ENCODE measurements at places on chromosomes 6 and 20.
A peak's percentile ranks its signal among the peaks of the same experiment; 100 is the strongest.

- no peak for DNase-seq
Measured at GRCh38 chr6:84605298-84605697, 159.1 kb downstream of the TBX18 start.

GRCh38 chr20:13891575-13891974 is 98.8 kb downstream of the SEL1L2 start:
- DNase-seq = no peak

- no peak for DNase-seq
Measured at GRCh38 chr6:154960854-154961530, 34.1 kb upstream of the TIAM2 start.

DNA sequence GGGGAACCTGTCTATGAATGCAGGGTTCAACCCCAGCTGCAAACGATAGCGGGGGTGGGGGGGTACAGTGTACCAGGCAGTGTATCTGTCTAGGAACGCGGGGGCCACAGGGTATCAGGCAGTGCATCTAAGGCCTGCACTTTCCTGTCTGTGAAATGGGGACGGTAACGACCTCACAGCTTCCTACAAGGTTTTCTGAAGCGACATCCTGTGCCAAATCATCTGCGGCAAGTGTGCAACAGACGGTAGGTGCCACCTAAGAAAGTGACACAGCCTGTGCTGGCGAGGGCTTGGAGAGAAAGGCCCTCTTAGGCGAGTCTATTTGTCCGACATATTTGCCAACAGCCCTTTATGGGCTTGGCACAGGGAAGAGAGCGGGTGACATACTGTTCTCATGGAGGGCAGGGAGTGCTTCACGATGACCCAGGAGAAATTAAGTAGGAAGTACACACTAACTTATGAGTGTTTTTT is 3.8 kb downstream of the DIDO1 start:
- no peak for DNase-seq

DNA sequence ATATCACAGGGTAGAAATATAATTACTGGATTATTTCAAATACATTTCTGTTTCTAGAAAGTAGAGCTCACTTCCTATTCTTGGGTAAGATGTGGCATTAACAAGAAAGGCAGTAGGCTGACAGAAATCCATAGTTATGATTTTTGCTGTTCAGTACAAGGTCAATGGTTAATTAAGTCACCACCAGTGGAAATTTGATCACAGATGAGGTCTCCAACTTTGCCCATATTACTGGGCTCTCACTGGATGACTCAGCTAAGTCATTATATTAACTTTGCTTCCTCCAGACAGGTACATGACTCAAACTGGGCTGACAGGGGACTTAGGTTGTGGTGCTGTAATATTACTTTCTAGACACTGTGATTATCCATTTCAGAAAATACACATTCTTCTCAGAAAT is 212.4 kb downstream of the GRIK2 start:
- peak; percentile 47 for DNase-seq

GRCh38 chr20:51487565-51488268 is 54.8 kb downstream of the NFATC2 start:
- peak; percentile 69 for DNase-seq

DNA sequence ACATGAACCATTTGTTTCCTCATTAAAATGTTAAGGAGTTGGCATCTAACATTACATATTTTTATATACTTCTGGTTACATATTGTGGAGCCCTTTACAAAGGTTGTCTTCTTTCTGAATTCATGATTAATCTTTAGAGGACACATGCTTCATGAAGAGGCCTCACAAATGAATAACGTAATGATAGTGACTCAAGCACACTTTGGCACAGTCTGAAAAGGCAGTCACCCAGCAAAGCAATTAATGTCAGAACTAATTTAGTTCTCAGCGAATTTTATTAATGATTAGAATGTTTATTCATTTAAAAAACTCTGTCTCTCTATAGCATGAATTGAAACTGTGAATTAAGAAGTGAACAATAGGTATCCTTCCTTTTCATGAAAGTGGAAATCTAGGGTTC is 854.2 kb downstream of the PHF3 start:
- no peak for DNase-seq

DNA sequence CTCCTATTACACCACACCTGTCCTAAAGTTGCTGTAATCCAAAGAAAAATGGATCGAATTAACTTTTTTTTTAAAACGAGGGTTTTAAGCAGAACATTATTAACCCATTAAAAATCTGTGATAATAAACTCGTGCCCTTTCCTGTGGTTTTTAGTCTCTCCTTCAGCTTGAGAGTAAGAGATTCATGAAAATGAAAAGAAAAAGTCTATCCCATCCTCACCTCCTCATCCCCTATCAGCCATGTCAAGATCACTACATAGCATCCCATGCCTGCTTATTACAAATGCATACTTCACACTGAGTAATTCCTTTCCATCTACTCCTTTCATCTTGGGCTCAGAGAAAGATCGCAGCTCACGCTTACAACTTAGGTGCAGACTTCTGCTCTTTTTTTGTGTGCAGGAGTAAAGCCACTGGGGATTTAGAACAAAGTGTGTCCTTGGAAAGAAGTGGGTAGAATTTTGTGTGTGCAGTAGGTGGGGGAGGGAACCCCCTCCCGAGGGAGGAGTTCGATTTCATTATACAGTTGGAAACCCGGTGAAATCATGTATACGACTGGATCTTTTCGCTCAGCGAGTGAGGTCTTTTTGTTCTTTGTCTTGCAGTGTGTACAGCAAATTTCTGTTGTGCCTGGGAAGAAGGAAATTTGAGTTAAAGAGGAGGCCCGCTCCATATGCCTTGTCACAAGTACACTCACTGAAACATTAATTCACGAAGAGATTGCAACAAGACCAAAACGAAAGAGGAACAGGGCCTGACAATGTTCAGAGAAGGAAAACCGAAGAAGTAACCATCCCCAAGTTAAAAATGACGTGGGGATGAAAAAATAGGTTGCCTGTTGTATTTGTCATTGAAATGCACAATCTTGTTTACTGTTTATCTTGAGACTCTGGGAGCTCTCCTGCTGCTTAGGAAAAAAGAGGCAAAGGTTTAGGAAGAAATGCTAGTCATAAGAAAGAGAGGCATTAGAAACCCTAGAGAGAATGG is 146.5 kb upstream of the ZNF217 start:
- no peak for DNase-seq

- DNase-seq = no peak
Measured at GRCh38 chr6:44511126-44511525, 123.6 kb downstream of the CDC5L start.

- no peak for DNase-seq
Measured at GRCh38 chr20:44600758-44601201, 18.4 kb downstream of the PKIG start.

DNA sequence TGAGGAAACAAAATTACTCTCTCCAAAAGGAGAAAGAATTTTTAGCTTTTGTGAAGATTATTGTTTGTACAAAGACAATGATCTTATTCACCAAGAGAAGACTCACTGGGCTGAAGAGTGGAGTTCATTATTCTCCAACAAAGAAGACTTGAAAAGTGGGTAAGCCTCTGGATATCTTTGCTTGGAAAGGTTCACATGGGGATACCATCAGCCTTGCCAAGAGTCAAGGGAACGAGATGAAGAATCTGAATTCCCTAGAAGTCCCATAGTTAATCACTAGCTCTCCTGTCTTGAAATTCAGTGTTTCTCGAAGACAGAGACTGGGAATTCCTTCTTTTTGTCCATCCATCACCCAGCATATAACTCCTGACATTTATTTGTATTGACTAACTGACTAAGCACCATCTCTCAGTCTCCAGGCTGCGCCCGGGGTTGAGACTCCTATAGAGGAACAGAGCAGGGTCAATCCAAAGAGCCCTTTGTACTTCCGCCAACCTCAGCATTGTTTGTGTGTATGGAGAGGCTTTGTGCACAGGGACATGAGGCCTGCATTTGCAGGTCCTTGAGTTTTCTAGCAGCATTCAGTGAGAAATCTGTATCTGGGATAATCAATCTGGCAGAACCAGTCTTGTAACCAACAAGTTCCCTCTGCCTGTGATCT is 461.9 kb downstream of the KIF16B start:
- DNase-seq = no peak

DNA sequence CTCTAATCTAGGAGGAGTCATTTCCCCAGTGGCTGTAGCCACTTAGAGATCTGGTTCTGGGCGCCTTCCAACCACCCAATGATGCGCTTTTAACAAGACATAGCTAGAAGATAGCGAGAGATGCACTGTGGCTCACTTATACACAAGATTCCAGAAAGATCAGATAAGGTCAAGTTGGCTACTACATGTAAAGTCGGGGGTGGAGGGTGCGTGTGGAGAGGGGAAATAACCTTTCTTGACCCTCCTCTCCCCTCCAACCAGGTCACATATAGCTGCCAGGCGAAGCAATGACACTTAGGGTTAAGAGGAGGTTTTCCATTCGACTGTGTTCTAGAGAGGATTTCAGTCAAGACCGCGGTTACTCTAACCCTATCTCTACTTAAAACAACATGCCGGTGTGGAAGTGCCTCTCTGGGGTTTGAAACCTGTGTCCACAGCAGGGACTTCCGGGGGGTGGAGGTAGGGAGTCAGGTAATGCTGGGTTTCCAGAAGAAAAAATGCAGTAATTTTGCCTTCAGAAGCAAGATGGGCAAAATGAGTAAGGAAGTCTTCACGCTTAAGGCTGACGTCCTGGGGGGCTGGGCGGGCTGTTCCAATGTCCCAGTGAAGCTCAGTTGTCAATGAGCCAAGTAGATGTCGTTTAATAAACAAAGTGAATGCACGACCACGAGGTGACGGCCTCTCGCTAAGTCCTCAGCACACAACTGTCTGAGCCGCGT is 1.8 kb upstream of the SIM1 start:
- no peak for DNase-seq

- peak; percentile 47 for DNase-seq
Measured at GRCh38 chr6:129795261-129795660, 65.9 kb downstream of the TMEM244 start.

GRCh38 chr6:107656401-107656800 is 166.5 kb downstream of the SOBP start:
- DNase-seq = no peak

- no peak for DNase-seq
Measured at GRCh38 chr20:12555369-12555768, 453.4 kb upstream of the SPTLC3 start.

DNA sequence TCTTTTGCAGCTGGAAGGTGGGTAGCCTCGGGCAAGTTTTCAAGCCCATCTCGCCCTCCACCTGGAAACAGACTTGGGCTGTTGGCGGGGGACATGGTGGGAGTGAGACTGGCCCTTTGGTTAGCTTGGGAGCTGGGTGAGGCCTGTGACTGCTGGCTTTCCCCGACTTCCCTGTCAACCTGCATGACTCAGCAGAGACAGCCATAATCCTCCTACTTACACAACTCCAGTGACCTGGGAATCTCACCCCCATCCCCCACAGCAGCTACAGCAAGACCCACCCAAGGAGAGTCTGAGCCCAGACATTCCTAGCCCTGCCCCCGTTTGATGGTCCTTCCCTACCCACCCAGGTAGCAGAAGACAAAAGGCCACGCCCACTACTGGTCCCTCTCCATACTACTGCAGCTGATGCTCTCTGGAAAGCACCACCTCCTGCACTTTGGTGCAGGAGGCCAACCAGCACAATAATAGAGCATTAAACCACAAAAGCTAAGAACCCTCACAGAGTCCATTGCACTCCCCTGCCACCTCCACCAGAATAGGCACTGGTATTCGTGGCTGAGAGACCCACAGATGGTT is 188.4 kb downstream of the TRDN start:
- DNase-seq = no peak
